Psoas muscle (tissue), 8 donors: ENCODE measurements at places on chromosomes 2 and 18.

- no peak for DNase-seq
These were observed 70.8 kb upstream of the GATA6 start for GRCh38 chr18:22098563-22098989.

- DNase-seq: no peak
These were observed 19.2 kb downstream of the DAW1 start for GRCh38 chr2:227890495-227891079.

DNA sequence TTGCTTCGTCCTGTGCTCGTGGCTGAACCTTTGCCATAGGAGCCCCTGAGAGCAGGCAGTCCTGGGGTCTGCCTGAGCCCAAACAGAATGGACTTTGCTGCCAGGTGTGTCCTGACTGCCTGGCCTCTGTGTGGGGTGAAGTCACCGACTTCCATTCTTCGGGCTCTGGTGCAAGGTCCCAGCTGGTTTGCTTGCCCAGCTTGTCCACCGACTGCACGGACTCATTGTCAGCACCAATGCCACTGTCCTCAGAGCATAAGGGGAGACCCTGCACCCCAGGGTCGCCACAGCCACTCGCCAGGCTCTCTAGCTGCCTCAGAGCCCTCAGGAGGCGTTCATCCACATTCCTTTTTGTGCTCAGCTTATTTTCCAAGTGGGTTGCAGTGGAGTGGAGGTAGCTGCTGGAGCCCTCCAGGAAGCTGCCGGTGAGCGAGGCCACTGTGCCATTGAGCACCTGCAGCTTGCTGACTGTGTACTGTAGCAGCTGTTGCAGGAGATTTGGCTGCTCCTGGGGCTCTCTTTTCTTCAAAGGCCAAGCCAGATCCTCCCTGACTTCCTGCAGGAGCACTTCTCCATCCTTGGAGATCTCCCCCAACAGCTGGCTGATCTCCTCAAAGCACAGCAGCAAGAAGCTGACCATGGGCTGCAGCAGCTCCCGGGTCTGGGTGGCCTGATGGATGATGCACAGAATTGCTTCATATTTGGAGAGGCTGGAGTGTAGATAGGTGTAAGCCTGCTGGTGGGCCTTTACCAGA lies 1.2 kb downstream of the PCARE start:
- DNase-seq: no peak

DNA sequence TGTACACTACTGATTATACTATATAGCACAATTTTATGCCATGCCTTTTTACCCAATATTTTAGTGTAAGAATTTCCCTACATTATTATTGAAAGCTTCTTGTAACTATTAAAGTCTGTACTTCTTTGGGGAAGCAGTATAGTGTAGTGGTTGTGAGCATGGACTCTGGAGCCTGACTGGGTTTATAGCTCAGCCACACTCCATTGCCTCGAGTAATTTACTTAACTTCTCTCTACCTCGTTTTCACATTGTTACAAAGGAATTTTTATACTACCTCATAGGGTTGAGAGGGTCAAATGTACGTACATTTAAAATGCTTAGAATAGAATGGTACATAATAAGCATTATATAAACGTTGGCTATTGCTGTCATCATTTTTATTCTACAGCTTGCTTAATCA lies 139.2 kb downstream of the UBR3 start:
- DNase-seq: no peak

DNA sequence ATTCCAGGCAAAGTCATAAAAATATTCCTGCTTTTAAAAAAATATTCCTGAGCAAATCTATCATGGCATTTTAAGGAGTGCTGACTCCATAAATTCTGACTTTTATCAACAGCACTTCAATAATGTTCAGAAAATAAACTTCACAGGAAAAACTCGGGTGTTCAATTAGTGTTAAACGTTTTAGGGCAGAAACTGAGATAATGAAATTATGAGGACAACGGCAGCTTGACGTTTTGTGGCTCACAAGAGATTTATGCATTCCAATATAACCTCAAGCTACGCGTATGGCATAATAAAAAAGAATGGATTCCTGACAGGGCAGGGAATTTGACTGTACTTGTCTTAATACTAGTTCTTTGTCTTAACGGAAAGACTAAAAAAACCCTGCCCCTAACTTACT lies 133.2 kb downstream of the ICOS start:
- no peak for DNase-seq

DNA sequence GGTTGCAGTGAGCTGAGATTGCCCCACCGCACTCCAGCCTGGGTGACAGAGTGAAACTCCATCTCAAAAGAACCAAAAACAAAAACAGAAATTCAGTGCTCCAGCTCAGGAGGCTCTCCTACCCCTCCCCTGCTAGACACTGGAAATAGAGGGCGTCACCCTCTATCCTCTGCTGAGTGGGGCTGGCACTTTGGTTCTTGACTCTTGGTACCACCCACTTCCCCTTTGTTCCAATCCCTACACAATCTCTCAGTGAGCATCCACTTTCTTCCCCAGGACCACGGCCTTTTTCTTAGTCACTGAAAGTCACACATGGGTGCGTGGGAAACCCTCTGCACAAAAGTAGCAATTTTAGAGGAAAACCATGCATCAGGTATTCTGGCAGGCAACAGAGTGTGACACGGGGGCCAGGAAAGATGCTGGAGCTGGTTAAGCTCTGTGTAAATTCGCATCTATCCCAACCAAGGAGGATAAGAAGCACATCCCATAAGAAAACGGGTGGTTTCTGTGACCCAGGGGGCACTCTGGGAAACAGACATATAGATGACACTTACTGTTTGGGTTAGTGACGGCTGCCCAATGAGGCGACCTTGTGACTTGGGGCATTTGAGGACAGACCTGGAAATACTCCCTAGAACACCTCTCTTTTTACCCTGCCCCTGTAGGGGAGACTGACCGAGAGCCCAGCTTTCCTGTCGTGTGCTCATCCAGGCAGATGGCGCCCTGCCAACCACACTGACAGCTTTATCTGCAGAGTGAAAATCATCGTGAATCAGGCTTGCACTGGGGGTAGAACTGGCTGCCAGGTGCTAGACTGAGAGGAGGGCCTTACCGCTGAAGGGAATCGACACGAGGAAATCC lies 7.7 kb downstream of the HJURP start:
- DNase-seq: no peak

GRCh38 chr2:83006961-83007360 lies 1452.1 kb downstream of the SUCLG1 start:
- DNase-seq: no peak

GRCh38 chr2:235640926-235641723 lies 147.3 kb downstream of the AGAP1 start:
- peak; percentile 70 for DNase-seq

DNA sequence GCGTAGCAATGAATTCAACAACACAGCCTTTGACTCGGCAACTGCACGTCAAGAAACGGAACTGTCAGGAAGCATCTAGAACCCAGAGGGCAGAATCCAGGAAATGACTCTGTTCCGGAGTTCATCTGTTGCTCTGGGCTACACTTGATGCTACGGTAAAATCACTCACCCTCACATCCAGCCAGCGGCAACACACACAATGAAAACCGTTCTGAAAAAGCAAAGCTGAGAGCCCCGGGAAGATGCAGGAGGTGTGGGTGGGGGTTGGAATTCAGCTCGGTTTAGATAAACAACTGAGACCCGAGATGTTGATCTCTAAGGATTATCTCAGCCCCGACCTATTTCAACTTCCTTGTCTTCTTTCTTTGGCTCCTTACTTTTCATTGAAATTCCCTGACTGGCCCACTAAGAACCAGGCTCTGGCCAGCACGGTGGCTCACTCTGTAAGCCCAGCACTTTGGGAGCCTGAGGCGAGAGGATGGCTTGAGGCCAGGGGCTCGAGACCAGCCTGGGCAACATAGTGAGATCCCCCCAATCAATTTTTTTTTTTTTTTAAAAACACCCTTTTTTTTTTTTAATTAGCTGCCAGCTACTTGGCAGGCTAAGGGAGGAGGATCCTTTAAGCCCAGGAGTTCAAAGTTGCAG lies 13.3 kb upstream of the RAB17 start:
- DNase-seq: no peak

DNA sequence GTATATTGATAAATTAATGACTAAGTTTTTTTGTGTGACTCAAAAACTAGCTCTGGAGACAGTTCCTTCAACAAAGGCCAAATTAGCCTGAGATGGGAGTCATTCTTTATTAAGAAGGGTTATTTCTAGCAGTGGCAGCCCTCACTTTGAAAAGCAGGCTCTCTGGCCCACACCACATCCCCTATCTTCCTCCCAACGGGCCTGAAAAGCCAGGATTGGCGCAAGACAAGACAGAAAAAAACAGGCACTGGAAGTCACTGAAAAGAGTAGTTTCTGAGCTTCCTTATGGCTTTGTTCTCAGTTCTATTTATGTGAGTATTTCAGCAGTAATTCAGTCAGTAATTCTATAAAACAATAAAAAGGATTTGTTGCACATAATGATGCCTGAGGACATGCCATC lies 149.0 kb downstream of the LAMA3 start:
- no peak for DNase-seq

DNA sequence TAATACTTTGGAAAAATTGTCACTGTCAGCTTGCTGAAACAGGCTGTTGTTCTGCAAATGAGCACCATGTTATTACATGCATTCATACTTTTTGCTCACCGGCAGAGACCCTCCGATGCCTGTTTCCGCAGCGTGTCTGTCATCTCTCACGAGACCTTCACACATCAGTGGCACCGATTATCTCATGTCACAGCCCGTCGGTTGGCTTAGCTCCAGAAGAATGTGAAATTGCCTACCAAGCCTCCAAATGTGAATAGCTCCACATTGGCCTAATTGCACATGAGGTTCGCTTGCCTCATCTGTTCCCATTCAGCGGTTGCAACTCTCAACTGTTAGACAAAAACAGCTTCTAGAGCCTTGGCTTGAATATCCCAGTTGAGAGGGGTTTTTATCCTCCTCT lies 233.0 kb downstream of the ACTR3 start:
- no peak for DNase-seq

DNA sequence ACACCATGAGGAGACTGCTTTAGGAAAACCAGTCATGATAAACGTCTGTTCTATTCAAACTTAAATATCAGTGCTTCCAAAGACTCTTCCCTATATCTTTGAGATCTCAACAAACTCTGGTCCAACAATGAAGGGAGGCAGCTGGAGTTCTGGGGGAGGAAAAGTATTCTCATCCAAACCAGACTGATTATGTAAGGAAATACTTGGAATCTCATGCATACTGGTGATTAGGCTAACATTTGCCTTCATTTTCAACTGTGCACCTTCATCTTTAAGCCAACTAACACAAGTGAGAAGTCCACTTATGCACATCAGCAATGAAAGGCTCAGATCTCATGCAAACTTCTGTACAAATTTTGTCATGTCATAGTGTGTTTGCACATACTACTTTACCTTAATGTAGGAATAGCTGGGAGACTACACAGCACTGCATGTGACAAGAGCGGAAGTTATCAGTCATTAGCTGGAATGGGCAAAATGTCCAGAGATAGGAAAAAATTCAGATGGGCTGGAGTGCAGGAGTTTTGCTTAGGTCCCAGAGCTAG lies 67.5 kb upstream of the STK17B start:
- no peak for DNase-seq

- DNase-seq: no peak
These were observed 692 bp upstream of the RAX start for GRCh38 chr18:59273759-59274532.

GRCh38 chr18:48616484-48617255 lies 77.8 kb downstream of the CTIF start:
- no peak for DNase-seq

DNA sequence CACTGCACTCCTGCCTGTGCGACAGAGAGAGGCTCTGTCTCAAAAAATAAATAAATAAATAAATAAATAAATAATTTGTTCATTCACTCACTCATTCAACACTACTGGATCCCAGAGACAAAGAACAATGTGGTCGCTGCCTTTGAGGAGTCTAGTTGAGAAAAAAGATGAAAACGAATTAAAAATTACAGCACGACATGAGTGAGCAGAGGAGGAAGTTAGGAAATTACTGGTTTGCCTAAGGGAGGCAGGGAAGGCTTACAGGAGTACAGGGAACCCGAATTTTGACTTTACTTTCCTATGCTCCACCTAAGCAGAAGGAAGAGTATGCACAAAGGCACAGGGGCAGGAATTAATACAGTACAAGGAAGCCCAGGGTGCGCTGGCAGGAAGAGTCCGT lies 4.2 kb upstream of the KCMF1 start:
- no peak for DNase-seq

GRCh38 chr2:105243961-105244360 lies 2.4 kb downstream of the GPR45 start:
- DNase-seq: no peak

DNA sequence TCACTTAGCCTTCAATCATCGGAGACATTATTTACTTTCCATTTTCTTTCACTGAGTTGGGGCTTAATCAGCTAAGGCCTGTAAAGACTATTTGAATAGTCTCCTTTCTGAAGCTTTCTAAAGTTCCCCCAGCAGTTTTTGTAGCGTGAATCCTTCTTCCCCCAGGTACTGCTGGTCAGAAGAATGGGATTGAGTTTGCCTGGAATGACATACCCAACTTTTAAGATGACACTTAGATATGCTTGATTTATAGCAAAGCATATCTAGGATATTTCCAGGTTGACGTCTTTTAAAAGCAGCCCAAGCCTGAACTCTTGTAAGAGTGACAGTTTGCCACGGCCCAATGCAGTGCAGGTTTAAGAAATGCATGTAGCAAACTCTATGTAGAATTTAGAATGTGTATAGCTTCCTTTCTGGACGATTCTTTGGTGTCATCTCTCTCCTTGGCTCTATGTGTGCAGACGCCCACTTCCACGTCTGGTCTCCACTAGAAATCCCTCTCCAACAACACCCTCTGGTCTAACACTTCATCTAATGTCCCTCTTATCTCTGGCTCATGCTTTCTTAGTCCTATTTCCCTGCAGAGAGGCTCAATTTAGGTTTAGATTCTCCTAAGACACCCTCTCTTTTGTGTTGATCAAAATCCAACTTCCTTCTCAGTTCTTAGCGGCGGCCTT lies 175.0 kb upstream of the CYRIA start:
- DNase-seq: no peak

- DNase-seq: no peak
These were observed 504.2 kb downstream of the ZEB2 start for GRCh38 chr2:144015655-144016245.

DNA sequence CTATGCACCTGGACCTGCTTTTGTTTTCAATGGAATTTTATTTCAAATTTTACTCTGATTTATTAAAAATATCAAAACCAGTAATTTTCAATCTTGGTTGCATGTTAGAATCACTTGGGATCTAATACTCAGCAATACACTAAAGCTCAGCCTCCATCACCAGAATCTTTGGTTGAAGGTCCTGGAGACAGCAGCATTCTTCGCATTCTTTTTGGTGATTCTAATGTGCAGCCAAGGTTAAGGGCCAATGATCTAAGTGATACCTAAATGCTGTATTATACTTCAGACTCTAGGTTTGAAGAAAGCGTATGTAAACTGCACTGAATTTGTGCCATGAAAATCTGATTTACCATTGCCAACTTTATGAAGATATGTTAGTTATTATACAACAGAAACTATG lies 493.1 kb downstream of the XIRP2 start:
- no peak for DNase-seq

- no peak for DNase-seq
These were observed 140.3 kb downstream of the GALNT14 start for GRCh38 chr2:30997979-30998378.

DNA sequence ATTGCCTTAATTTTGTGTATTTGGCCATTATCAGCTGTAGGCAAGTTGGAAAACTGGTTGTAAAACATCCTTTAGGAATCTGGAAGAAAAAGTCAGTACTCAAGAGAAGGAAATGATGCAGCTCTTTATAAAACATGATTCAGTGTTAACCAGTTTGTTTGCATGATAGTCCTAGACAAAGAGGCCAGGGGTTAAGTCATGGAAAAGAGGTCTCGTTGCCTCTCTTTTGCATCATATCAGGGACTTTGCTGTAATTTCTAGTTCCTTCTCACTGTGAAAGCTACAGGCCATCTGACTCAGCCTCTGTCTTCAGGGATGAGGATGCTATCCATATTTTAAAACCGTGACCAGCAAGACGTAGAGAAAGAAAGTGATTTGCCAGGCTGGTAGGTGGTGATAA lies 38.0 kb downstream of the NPAS2 start:
- DNase-seq: no peak
